Nucleus accumbens (tissue), 56 donors: ENCODE measurements at places on chromosomes 11 and 22.

- no peak for DNase-seq
Measured at GRCh38 chr22:30902496-30903357, 65.8 kb downstream of the MORC2 start.

DNA sequence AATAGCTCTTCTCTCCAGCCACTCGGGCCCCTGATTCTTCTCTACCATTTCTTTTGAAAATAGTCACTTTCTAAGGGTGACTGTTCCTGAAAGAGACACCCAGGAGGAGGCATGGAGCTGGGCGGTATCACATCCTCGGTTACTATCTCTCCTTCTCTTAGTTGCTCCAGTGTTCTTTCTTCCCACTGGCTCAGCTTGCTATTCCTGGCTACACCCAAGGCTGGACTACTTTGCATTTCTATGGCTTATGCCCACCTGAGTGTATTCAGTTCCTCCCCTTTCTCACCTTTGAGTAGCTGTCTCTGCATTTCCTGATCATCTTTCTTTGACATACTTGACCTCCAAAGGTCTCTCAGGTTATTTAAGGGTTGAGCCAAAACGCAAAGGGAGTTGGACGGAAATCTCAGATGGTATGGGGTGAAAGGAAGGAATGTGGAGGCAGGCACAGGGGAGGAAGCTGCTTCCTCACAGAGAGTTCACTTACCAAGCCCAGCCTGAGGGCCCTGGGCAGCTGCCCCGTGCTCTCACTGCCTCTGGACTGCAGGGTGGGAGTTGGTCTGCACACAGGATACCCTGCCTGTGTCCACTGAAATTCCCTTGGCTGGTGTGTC is 155.7 kb downstream of the SNX19 start:
- DNase-seq = no peak

DNA sequence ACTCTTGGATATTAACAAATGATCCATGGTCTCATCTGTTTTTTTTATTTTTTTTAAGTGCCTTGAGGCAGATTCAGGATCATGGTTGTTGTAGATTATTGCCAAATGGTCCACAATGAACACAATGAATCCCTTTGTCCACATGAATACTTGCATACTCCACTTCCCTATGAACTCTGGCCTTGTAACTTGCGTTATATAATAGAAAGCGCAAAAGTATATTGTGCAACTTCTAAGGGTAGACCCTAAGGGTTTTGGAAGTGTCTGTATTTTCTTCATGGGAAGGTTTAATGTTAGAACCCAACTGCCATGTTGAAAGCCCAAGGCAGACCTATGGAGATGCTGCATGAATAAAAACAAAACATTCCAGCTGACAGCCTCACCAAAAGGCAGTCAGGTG is 8.1 kb upstream of the OR5AL1 start:
- no peak for DNase-seq

- no peak for DNase-seq
Measured at GRCh38 chr11:132911186-132911585, 621.1 kb downstream of the OPCML start.
